Suppressor macrophage treated with lipopolysaccharide for 1 hour (primary cell): ENCODE measurements at places on chromosomes 4 and X.

- peak; percentile 73 for DNase-seq
These were observed 49.5 kb downstream of the RGS12 start for GRCh38 chr4:3342182-3342854.

- DNase-seq = no peak
These were observed 28.9 kb downstream of the FGF5 start for GRCh38 chr4:80295336-80295735.

GRCh38 chr4:151715881-151716280 is 44.9 kb downstream of the GATB start:
- no peak for DNase-seq

DNA sequence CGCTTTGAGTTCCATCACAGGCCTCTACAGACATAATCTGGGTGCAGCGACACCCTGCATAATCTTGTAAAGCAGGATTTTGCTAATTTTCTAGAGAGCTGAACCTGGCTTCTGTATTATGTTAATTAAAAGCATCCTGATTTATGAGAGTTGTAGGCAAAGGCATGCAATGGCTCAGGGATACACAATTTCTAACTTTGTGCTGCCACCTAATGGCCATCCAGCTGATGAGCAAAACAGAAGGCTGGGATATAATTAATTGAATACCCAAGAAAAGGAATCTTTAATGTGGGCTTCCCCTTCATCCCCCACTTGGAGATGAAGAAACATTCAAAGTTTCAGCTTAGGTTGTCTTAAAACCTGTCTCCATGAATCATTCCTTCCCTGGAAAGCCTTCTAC is 78.1 kb downstream of the BMP15 start:
- peak; percentile 32 for DNase-seq

GRCh38 chrX:93169771-93170170 is 503.6 kb downstream of the NAP1L3 start:
- DNase-seq = no peak
